HAP-1 (cell line): ENCODE measurements at places on chromosomes 7 and 10.

DNA sequence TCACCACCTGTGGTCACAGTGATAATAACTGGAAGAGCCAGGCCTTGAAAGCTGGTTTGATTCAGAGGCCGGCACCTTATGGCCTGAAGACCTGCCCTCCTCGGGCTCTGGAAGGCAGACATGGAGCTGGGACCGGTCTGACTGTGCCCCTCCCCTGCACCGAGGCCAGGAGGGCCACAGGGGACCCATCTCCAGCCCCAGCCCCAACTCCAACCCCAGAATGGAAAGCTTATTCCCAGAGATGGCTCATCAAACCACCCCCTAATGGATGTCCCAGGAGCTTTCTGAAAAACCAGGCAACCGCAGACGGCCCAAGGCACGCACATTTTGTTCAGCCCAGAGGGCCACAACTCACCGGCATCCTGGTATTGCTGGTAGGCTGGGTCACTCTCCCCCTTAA, 16.8 kb downstream of the PDIA4 start:
- DNase-seq, result no peak

DNA sequence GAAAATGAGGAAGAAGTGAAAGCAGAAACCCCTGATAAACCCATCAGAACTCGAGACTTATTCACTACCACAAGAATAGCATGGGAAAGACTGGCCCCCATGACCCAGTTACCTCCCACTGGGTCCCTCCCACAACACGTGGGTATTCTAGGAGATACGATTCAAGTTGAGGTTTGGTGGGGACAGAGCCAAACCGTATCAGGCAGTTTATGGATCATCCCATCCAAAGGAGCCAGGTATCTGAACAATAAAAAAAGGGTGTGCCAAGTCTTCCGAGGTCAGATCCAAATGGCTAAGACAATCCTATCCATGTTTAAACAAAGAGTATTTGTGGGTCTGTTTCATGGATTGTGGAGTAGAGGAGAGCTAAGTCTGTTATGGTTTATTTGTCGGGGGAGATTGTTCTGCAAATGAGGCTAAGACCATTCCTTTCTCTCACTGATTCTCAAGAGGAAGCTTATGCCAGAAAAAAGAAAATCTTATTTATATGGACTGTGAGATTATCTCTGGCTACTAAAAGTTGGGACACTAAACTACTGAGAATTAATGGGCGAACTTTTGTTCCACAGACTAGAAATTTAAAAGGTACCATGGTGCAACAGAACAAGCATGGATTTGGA, 203.7 kb downstream of the IPMK start:
- DNase-seq, result peak; percentile 97

DNA sequence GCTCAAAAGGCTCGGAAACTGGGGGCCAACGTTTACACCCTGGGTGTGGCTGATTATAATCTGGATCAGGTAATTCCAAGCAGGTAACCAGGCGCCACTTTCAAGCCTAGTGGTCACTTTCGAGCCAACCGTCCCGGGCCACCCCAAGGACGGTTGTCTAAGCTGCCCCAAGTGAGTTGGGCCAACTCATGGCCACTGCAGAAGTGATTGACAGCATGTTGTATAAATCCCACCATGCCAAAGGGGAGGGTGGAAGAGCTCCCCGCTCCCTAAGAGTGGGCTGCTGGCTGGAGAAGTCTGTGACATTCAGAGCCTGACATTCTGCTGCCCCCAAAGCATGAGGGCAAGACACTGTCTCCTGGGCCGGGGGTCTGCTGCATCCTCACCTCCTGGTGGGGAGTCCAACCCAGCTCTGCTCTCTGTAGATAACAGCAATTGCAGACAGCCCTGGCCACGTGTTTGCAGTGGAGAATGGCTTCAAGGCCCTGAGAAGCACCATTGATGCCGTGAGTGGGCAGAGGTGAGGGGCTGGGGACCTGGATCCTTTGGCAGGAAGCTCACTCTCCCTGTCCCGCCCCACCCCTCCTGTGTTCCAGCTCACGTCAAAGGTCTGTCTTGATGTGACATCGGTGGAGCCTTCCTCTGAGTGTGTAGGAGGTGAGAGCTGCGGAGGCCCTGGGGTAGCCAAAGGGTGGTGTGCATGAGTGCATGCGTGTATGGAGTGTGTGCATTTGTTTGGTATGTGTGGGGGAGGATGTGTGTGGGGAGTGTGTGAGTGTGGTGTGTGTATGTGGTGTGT, 10.8 kb downstream of the ANTXRL start:
- no peak for DNase-seq

GRCh38 chr10:21760332-21760731, 226.3 kb downstream of the MLLT10 start:
- no peak for DNase-seq

GRCh38 chr10:72134785-72135767, 46.7 kb upstream of the SPOCK2 start:
- no peak for DNase-seq

- DNase-seq, result no peak
These were observed 86.4 kb downstream of the AUTS2 start for GRCh38 chr7:69684369-69685292.

- no peak for DNase-seq
These were observed 252.6 kb upstream of the SMIM30 start for GRCh38 chr7:113370910-113371309.

DNA sequence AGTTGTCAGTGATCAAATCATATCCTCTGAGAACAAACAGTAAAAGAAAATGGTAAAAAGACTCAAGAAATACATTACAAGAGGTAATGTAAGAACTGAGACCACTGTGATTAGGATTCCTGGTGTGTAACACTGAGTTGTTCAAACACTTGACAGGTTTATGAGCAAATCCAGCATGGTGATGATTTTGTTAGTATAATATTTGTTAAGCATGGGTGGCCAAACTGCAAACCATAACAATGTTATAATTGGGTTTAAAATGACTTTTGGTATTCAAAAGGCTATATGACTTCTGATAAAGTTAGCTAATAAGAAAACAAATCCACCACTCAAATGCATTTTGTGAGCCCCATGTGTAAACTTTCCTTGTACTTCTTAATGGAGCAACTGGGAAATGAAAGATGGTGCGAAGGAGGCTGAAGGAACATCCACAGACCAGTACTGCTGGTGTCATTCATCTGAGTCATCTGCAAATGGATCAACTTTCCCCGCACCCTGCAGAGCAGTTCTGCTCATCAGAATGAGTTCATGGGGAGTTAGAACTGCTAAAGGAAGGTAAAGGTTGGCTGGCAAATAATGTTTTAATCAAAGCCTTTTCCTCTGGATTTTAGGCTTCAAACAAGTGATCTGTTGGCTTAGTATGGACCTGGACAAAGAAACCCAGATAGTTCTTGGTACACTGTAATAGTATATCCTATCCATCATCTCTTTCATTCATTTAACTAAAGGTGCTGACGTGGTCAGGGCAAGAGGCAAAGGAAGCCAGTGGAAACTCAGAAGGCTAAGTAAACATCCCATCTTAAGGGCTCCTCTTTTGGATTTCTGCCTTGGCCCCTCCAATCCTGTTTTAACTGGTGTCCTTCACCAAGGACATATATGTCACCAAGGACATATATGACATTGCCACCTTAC, 45.0 kb downstream of the AFAP1L2 start:
- no peak for DNase-seq

- no peak for DNase-seq
These were observed 6.1 kb upstream of the COA1 start for GRCh38 chr7:43735403-43735801.

- DNase-seq, result peak; percentile 4
These were observed 842 bp downstream of the KBTBD2 start for GRCh38 chr7:32890793-32891042.
